ENCODE measurements at places on chromosomes 11 and 22. TPM values are rescaled to one million over a fixed set of nuclear protein-coding genes. Genes with fewer than 3 reads are reported as not detected.

DNA sequence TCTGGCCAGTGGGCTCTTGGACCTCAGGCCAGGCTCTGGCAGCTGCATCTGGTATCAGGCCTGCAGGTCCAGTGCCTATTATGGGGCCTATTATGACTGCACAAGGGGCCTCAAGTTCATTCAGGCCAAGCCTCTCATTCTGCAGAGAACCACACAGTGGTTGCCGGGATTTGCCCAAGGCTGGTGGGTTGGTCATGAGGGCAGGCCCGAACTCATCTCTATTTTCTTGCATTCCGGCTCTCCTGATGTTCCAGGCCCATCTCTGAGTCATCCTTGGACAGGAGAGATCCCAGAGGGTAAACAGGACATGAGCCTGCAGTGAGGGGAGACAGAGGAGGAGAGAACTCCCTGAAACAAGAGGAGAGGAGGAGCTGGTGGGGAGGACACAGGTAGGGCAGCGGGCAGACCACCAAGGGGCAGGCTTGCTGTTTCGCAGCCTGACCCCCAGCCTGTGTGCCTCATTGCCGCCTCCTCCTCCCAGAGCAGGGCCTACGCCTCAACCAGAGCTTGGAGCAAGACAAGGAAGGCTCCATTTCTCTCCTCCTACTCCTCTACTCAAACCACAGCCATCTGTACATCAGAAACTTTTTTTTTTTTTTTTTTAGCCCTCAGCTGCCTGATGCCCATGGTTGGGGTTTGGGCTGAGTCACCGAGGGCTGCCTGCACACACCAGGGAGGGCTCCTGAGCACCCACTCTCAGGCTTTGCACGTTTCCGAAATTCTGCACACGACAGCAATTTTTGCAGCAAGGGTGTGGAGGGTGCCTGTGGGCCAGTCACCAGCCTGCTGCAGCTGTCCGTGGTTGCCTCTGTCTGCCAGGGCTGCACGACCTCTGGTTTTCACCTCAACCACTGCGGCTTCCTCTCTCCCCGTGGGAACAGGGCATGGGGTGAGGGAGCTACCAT, 12.7 kb upstream of the TREH start:
- DNase-seq: peak; percentile 60

PKDREJ gene
- not detected for total RNA-seq

GRCh38 chr22:42770941-42771647, 50.4 kb upstream of the A4GALT start:
- no peak for DNase-seq

DNAJB7 gene
- not detected for total RNA-seq

DNA sequence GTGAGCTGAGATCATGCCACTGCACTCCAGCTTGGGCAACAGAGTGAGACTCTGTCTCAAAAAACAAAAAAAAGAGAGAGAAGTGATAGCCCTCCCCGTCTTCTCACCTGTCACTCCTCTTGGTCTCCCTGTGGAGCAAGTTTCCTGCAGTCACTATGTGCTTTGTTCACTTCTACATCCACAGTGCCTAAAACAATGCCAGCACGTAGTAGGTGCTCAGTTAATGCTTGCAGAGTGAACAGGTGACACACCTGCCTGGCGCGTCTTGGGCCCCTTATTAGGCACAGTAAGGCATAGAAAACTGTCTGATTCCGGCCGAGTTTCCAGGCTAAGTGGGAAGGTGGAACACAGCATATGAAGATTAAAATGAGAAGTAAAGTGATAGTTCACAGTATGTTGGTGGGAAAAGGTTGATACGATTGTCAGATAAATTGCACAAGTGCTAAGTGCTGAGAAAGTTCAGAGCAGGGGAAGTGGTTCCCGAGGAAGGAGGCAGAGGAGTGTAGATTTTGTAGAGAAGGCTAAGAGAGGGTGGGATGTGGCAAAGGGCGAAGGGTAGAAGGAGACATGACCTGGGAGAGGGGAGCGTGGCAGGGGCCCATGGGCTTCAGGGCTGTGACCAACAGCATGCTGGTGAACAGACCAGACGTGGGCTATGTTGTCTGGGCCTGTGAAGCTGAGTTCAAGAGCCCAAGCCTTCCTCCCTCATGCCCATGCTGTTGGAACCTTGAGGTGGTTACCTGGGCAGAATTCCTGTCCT, 41.9 kb downstream of the BCR start:
- DNase-seq: no peak

RFPL2 gene
- not detected for total RNA-seq

C1QTNF6 gene
- 4.0 TPM for total RNA-seq

DNA sequence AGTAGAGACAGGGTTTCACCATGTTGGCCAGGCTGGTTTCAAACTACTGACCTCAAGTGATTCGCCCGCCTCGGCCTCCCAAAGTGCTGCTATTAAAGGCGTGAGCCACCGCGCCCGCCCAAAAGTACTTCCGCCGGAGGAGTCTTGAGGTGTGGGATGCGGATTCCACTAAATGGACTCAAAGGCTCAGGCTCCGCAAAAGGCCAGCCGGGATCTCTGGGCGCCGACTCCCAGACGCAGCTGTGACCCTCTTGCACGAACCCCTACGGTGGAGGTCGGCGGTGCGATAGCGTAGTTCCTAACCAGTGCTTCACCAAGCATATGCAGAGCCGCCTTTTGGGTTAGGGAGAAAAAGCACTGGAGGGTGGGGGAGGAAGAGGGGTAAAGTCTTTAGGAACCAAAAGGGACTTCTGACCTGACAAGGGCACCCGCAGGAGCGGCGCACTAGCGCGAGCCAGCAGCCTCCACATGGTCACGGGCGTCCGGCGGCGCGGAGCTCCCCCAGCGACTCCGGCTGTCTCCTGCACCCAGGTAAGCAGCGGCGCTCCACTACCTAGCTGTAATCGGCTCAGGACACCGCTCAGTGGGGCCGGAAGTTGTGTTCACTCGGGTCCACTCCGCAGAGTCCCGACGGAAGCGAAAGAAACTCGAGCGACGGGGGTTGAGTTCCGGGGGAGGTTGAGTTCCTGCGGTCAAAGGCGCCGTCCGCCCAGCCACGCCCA, at the start of gene MRPL16:
MRPL16 (minus strand) TSS at position 590 of the 722 bp plus-strand sequence; CDS start at position 470, 120 bp downstream.
- peak; percentile 92 for DNase-seq

DNA sequence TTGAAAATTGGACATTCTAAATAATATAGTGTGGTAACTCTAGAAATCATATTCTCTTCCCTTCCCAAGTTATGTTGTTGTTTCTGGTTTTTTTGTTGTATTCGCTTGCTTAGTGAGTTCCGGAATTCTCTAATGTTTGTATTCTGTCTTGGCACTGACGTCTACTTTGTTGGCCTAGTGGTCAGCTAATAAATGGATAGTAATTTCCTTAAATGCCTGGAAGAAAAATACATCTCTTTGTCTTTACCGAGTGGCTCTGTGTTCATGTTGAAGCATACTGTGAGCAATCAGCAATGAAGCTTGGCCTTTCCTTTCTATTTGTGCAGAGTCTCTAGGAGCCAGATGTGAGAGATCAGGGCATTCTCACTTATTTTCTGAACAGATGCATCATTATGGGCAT, 1225.7 kb downstream of the JRKL start:
- no peak for DNase-seq

GDPD4 gene
- total RNA-seq: not detected

GRCh38 chr11:77789731-77790476, 30.6 kb downstream of the RSF1 start:
- no peak for DNase-seq

DNA sequence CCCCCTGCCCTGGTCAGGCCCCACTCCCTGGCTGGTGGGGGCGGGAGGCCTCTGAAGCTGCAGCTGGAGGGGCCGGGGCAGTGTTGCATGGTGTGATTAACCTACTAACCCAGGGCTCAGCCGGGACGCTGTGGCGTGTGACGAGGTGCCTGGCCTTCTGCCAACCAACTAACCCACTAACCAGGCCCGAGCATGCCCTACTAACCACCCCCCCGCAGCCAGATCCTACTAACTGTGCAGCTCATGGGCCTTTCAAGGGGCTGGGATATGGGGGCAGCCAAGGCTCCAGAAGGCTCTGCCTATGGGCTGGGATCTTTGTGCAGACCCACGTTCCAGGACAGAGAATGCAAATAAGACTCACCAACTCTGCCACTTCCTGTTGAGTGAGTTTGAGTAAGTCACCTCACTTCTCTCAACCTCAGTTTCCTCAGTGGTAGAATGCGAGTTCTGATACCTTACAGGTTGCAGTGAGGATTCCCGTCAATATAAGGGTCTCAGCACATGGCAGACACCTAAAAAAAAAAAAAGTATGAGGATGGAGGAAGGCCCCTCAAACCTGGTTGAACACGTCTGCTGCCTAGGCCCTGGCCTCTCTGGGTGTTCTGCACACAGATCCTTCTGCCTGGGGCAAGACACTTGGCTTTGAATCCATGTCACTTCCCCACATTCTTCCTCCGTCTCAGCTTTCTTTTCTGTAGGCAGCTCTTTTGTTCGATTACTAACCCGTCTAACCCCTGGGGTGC, 14.1 kb downstream of the MIAT start:
- DNase-seq: no peak

- no peak for DNase-seq
These were observed 5.8 kb downstream of the SHANK2 start for GRCh38 chr11:71246559-71246958.

LMO1 gene
- total RNA-seq: not detected

GRCh38 chr11:27234043-27234668, 128.9 kb downstream of the CCDC34 start:
- peak; percentile 98 for DNase-seq

- DNase-seq: no peak
These were observed 7.0 kb upstream of the POLA2 start for GRCh38 chr11:65254724-65255123.

GRCh38 chr11:119046489-119046888, 10.5 kb downstream of the HYOU1 start:
- no peak for DNase-seq

- peak; percentile 71 for DNase-seq
These were observed at the start of gene BDNF for GRCh38 chr11:27700351-27701301. TSS of gene BDNF (minus strand) at chr11:27700455. CDS start at chr11:27658564, 41,891 bp downstream.

DNA sequence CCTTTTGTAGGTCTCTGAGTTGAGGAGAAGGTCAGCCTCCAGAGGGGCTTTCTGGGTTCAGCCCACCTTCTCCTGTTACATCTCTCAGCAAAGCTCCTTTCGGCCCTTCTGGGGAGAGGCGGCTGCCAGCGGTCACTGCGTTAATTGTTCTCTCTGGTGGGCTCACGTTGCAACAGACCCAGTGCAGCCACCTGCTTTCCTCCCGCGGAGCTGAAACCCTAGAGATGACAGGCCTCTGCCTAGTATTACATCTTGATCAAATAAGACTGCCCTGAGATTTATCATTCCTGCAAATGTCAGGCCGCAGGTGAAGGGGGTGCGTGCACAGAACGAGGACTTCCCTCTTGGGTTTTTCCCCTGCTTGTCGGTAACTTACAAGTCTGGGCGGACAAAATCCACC, 43.2 kb upstream of the CREB3L1 start:
- DNase-seq: no peak

- DNase-seq: peak; percentile 76
These were observed 626 bp downstream of the FLRT1 start for GRCh38 chr11:64036087-64037026.

GRCh38 chr11:22479208-22479607, 141.0 kb downstream of the SLC17A6 start:
- peak; percentile 70 for DNase-seq

DNA sequence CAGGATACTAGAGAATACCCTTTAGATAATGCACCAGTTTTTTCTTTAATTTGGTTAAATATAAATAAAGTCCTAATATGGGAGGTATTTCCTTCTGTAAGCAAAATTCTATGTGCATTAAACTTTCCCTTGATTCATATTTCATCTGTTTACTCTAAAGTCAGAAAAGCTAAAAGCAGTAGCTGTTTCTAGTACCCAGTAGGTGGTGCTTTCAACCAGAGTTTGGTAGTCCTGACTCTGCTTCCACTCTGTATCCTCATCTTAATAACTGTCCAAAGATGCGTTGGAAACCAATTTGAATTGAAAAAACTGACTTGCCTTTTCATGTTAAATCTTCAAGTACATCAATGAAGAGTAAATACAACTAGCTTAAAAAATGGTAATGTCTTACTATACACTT, 1065.2 kb downstream of the JRKL start:
- peak; percentile 6 for DNase-seq

DNA sequence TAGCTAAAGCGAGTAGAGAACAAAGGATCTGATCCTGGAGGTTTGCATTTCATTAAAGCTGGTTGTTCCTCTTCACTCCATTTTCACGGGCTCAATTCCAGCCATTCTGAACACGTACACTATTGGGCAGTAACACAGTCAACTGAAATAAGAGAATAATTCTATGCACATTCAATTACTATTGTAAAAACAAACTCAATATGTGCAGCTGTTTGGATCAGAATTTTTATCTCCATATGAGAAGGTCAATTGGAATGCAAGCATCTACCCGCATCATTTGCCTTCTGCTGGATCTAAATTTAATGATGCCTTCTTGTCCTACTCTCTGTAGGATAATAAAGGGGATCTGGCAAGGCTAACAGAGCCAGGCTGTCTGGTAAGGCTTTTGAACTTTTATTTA, 562.8 kb upstream of the CCDC179 start:
- DNase-seq: no peak

PRODH gene
- not detected for total RNA-seq

DNA sequence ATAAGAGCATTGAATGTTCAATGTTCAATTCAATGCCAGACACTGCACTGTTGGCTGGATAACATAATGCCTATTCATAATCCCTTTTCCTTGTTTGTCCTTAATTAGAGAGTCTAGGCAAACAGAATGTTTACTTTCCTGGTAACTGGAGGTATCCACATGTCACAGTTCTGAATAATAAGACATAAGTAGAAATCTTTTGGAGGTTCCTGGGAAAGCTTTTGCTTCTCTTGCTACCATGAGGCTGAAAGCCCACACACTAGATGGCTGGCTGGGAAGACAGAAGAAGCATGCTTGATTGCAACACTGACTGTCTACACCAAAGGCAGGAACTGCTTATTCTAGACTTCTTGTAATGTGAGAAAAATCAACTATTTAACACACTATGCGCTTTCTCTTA, 79.5 kb downstream of the GAB2 start:
- DNase-seq: no peak

DNA sequence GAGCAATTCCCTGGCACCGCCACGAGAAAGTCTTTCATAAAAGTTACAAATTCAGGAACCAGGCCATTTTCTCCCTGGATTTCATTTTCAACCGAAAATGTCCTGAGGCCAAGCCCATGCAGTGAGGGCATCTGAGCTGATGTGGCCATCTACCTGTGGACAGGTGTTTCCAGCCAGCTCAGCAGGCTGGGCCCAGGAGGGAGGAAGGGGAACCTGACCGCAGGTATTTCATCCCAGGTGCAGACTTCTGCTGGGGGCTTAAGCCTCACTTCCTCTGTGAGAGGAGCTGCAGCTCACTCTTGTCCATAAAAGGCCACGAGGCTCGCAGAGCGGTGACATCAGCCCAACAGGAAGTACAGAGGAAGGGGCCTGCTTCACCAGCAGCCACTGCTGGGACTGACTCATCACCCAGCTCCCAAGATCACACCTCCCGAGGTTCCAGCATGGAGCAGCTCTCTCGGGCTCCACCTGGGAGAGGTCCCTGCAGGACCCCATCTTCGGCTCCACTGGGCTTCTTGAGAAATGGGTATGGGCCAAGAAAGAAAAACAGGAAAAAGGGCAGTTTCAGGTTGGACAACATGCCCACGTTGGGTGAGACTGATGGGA, 56.4 kb downstream of the MYH9 start:
- DNase-seq: peak; percentile 94

- DNase-seq: peak; percentile 95
These were observed 308.7 kb downstream of the DDX10 start for GRCh38 chr11:108973402-108974162.

CRYAB gene
- total RNA-seq: 104 TPM

- no peak for DNase-seq
These were observed 706 bp downstream of the DCPS start for GRCh38 chr11:126304457-126305075.

All from GM23248 (cell line).